AG04450 (cell line): ENCODE measurements at places on chromosomes 2 and 18.

DNA sequence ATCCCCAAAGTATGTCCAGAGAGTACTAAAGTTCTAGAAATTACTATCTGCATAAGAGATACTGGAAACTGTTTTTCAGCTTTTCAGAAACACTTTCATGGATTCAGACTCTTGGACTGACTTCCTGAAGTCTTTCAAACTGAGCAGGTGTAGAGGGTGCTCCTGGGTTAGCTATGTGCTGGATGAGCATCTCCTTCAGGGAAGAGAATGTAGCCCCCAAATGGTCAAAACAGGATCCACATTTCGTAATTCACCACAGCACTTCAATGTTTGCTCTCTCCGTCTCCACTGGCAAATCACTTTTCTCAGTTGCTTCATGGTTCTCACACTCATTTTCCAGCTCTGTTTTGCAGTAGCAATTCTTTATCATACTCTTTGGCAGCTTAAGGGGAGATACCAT lies 23.2 kb upstream of the SATB2 start:
- no peak for DNase-seq

GRCh38 chr2:57828221-57828620 lies 218.4 kb upstream of the VRK2 start:
- no peak for DNase-seq

DNA sequence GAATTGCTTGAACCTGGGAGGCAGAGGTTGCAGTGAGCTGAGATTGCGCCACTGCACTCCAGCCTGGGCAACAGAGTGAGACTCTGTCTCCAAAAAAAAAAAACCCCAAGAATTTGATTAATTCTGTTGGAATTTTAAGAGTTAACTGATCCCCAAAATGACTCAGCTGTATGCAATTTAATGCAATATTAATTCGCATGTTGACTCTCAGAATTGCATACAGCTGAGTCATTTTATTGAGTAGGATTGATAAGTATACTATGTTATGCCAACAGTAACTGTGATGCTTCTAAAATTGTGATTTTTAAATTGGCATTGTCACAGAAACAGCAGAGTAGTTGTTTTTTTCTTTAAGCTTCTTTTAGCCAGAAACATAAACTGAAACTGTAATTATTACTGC lies 19.6 kb downstream of the MSH2 start:
- no peak for DNase-seq

DNA sequence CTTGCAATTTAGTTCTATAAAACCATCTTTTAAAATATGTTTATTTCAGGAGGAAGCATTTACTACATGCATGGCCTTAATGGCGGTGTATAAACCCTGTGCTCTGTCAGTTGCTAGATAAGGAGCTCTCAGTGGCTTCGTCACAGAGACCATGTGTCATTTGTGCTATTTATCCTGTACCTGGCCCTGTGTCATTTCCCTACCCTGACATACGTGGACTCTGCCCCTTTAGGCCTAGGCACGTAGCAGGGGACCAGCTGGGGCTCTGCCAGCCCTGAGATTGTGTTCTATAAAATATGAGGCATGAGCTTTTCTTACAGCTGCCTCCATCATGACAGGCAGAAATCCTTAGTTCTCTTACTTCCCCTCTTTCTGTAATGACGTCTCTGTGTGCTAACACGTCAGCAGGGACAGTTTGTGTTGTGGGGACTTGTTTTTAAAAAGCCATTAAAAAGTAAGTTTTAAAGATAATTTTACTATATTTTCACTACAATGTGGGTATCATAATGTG lies 88.0 kb downstream of the ITGB1BP1 start:
- no peak for DNase-seq

- DNase-seq = no peak
These were observed 341.3 kb downstream of the TGIF1 start for GRCh38 chr18:3791238-3791637.

DNA sequence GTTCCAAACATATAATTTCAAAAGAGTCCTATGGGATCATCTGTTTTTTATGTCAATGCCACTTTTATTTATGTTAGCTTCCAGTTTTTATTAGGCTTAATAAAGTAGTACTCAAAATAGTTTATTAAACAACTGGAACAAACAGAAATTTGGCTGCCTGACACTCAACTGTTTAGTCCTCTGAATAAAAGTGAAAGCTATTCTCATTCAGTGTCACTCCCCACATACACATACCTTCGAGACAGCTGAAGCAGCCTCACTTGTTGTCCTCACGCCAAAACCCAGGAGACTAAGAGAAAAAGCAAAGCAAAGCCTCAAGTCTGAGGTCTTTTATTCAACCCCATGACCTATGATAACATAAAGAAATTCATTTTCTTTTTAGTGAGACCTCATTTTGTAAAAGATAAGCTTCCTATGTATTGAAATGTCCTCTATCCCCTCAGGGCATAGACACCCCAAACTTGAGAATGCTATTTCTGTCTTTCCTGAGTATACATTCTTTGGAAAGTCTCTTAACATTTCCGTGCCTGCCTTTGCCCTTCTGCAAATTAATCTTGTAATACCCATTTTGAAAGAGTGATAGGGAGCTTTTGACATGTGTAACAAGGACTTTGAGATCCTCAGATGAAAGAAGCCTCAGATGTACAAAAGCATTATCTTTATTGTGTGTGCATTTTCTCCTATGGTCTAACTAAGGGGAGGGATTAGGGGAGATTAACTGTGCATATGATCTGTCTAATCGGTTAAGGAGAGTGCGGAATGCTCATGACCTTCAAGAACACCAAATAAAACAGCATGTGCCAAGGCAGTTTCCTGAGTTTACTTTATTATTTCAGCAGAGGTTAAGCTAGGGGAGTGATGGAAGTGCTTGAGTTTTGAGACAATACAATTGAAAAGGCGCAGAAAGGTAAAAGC lies 1523.7 kb upstream of the PIK3C3 start:
- DNase-seq = no peak

GRCh38 chr2:18546567-18546966 lies 13.9 kb downstream of the RDH14 start:
- DNase-seq = no peak

- no peak for DNase-seq
These were observed at the start of gene IL18RAP for GRCh38 chr2:102422910-102423309. TSS of gene IL18RAP (plus strand) at chr2:102423160. CDS start at chr2:102423278, 118 bp downstream.

- DNase-seq = no peak
These were observed 748 bp downstream of the FMNL2 start for GRCh38 chr2:152335726-152336118.

DNA sequence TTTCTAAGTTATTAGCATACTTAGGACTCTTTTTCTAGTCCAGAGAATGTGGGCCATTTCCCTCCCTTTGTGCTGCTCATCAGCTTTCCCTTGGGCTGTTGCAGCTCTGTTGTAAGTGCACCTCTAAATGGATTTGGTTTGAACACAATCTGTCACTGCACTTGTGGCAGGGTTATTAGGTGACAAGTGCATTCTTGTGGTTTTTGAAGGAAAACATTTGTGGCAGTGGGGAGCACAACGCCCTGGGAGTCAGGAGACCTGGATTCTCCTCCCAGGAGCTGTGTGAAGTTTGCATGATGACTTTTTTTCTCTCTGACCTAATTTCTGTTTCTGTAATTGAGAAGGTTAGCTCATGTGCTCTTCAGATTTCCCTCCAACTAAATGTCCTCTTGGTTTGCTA lies 630.9 kb upstream of the FAM98A start:
- no peak for DNase-seq

GRCh38 chr2:201795607-201796477 lies 10.5 kb upstream of the CDK15 start:
- DNase-seq = no peak

DNA sequence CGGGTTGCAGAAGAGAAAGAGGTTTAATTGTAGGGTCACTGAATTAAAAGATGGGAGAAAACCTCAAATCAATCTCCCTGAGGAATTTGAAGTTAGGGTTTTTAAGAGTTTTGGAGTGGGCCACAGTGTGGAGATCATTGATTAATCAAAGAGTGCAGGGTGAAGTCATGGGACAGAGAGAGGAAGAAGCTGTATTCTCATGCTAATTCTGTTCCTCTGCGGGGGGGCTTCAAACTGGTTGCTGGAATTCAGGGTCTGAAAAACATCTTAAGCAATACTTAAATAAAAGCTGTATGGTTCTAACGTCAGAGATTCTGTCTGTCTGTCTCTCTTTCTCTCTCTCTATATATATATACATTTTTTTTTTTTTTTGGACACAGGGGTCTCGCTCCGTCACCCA lies 169.8 kb upstream of the SPATS2L start:
- DNase-seq = no peak

DNA sequence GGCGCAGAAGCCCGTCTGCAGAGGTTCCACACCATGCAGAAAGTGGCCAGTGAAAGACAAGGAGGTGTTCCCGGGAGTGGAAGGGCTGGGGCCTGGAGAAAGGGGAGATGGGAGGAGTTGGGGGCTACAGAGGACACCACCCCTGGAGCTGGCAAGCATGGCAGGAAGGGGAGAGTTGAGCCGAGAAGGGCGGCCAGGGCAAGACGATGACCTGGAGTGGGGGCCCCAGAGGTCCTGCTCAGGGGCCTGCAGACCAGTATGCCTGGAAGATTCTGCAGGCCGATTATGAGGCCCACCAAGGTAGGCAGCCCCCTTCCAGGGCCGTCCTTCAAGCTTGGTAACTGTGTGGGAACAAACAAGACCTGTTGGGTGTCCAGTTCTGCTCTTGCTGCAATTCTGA lies 33.1 kb downstream of the RBFA start:
- no peak for DNase-seq

DNA sequence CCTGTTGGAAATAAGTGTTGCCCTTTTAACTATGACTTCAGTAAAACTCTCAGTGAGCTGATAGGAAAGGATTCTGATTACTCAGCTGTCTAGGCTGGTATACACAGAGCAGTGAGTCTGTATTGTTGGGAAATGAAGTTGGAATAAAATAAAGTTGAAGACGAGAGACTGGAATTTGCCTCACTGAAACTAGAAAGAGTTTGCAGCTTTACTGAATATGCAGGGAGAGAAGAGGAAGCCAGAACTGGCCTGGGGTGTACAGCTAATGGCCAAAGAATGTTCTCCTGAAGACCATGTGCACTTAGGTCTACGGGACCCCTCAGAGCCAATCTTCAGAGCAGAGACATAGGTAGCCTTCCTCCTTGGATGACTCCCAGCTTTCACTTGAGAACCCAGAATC lies 26.5 kb downstream of the EIF4E2 start:
- no peak for DNase-seq

DNA sequence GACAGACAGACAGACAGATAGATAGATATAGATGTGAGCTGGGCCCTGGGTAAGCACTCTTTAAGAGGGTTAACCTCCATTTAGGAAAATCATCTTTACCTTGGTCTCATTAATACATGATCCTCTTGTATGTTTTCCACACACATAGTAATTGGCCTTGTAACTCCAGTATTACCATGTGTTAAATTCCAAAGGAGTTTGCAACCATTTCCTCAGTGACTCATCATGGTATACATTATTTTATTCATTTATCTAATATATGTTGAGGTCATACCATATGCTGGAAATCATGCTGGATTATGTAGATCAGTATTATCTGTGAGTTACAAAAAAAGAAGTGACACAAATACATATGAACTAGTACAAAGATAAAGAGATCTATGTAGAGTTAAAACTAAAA lies 504.3 kb downstream of the DCC start:
- DNase-seq = no peak
